Substantia nigra (tissue), 51 donors: ENCODE measurements at places on chromosomes 2 and 18.

- DNase-seq: no peak
These were observed 6.2 kb downstream of the TTC32 start for GRCh38 chr2:19895535-19895934.

GRCh38 chr2:121505005-121505404, 25.7 kb upstream of the RNU4ATAC start:
- no peak for DNase-seq

- DNase-seq: no peak
These were observed 128.0 kb upstream of the SETBP1 start for GRCh38 chr18:44552706-44553105.

- DNase-seq: no peak
These were observed 98.6 kb upstream of the NFU1 start for GRCh38 chr2:69535817-69536241.

DNA sequence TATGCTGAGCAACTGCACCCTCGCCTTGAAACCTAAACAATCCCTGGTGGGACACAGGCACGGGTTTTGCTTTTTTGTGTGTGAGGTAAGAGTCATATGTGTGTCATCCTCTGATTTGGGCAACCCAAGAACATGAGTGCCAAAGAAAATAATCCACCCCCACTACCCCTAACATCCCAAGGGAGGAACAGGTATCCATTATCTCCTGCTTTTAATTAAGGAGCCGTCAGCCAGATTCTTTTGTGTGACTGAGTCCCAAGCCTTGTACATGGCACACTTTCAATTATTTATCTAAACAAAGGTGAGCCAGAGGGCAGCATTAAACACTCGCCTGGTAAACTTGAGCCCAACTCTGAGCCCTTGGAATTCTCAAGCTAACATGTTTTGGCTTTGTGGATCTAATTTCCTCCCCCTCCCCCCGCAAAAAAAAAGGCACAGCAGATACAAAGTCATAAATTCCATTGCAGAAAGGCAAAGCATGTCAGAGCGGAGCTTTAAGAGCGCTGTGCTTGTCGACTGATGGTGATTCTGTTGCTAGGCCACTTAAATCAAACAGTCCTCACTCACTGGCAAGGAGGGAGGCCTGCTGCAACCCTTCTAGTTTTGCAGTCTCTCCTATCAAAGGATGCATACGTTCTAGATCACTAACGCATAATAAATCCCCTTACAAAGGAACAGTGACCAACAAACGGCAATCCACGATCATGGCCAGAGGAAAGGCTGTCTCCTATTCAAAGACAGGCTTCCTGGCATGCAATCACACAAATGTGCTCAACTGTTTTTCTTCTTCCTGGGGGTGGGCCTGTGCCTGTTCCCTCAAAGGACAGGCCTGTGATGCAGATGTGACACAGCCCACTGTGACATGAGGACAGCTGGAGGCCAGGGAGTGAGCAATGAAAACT, 143.5 kb upstream of the LMAN1 start:
- DNase-seq: no peak

DNA sequence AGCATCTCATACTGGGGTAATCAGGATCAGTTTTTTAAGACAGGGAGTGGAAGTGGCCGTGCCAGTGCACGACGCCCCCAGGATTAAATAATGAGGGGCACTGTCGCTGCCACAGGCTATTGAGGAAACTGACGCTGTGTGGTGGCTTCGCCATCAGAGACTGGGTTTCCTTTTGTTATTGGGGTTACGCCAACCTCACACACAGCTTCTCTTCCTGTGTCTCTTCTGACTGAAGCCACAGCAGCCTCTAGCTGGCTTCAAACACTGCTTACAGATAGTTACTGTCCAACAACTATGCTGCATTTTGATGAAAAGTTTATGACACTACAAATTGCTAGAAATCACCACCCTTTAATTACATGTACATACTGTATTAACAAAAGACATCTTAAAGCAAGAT, 521.9 kb upstream of the SALL3 start:
- no peak for DNase-seq

DNA sequence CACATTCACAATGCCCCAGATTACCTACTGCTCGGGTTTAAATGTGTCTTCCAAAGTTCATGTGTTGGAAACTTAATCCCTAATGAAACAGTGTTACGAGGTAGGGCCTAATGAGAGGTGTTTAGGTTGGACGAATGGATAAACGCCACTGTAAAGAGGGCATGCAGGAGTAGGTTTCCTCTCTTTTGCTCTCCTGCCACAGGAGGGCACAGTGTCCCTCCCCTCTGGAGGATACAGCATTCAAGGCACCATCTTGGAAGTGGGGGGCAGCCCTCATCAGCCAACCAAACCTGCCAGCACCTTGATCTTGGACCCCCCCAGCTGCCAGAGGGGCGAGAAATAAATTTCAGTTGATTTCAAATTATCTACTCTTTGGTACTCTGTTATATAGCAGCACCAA, 103.5 kb downstream of the TSHZ1 start:
- DNase-seq: no peak

- no peak for DNase-seq
These were observed 1043.3 kb upstream of the PIK3C3 start for GRCh38 chr18:40911582-40912254.

DNA sequence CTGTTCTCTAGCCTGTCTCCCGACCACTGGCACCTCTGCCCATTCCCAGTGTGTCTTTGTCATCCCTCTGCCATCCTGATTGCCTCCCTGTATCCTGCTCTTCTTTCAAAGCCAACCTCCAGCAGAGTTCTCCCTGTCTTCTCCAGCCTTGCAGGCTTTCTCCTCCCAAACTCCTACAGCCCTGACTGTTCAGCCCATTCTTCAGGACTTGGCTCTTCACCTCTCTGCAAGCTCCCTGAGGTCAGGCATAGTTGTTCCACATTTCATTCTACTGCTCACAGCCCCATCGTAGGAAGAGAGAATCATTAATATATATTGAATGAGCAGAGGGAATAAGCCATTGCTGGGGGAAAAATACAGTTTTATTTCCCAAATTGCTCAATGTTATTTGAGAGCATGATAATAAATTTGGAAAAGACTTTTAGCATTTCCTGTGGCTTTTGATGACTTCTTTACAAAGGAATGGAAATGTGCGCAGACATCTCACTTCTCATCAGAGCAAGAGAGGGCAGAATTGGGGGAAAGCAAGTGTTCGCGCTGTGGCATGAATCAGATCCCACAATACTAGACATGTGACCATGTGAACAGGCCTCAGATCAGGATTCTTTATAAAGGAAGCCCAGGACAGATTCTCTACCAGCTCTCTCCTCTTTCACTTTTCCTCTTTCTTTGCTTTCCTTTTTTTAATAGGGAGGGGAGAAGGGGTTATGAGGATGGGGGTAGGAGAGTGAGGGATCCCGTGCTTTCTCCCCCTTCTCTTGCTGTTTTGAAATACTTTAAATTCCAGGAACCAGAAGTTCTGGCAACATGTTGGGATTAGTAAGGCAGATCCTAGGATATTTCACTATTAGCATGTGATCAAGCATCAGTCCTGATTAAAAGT, 37.4 kb downstream of the EPAS1 start:
- DNase-seq: no peak

GRCh38 chr2:75552222-75552621, 8.5 kb downstream of the EVA1A start:
- no peak for DNase-seq
